ENCODE measurements at places on chromosomes 5 and 9.

DNA sequence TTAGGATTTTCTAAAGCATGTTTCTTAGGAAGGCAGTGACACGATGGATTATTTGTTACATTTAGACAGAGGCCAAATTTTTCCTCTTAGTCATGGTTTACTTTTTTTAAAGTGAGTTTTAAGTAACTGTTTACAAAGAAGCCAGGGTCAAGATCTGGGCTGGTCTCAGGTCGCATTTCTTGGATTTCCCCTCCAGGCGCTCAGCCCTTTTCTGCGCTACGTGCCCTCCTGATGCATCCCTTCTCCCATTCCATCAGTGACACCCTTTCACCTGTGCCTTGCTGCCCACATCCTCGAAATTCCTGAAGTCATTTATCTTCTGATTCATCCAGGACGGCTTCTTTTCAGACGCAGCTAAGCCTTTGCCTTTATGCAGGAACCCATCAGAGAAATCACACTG, 330.3 kb downstream of the IRX1 start:
- DNase-seq: no peak

GRCh38 chr5:151660616-151661495, 25.9 kb downstream of the SPARC start:
- DNase-seq: no peak

- DNase-seq: peak; percentile 19
Measured at GRCh38 chr5:99037668-99038067, 108.9 kb upstream of the CHD1 start.

GRCh38 chr9:113511856-113512761, 48.6 kb downstream of the RGS3 start:
- peak; percentile 84 for DNase-seq

- DNase-seq: no peak
Measured at GRCh38 chr9:137828527-137829259, 48.9 kb upstream of the CACNA1B start.

- DNase-seq: no peak
Measured at GRCh38 chr5:64654561-64654938, 35.8 kb upstream of the SHISAL2B start.

DNA sequence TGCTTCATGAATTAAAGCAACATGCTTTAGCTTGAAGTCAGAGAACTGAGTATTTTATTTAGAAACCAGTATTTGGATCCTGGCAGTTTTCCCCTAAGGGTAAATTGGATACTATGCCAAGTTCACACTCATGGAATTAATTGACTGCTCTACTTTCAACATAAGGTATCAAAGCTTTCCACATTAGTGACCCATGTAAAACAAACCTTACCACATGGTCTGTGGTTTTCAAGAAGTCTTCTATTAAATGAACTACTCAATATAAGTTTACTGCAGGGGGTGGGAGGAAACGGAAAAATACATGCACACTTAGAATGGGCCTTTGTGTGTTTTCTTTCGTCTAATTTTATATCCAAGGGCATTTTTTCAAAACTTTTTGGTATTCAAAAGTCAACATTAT, 232.0 kb upstream of the FBXL7 start:
- DNase-seq: no peak

- no peak for DNase-seq
Measured at GRCh38 chr5:142248853-142249462, 75.9 kb downstream of the SPRY4 start.

DNA sequence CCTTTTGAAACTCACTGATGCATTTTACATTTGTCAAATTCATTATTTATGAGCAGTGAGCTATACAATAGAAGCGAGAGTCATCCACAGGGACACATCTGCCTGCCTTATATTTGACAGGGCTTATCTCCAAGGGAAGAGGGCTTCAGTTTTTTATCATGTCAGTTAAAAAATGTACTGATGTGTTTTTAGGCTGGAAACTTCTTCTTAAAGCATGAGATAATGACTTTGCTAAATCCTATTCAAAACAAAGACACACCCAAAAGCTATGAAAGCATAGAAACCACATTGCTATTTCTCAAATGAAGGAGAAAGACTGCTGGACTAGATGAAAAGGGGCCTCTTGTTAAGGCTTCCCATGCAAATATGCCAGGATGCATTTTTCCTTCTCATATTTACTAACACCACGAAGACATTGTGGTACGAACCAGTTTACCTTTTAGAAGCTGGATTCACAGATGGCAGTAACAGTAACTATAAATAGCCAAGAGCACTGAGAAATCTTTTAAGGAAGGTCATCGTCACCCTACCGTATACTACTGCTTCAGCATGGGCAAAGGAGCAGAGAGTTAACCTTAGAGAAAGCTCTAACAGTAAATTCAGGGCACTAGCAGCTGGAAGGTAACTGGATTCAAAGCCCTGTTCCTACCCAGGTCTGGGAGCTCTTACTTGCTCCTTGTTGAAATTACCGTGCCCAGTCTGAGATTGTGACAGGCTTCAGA, 86.3 kb upstream of the IFNK start:
- DNase-seq: no peak

DNA sequence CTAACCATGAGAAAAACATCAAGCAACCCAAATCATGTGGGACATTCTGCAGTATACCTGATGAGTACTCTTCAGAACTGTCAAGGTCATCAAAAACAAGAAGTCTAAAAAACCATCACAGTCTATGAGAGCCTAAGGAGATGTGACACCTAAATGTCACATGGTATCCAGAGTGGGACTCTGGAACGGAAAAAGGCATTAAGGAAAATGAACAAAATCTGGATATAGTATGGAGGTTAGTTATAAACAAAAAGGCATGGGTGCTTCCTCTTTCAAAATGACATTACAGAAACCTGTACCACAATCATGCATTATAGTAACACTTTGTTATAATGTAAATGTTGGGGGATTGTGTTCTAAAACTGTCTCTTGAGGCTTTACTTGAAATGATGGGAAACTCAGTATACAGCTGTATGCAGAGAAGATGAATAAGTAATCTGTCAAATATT, 47.4 kb downstream of the PRKACG start:
- DNase-seq: no peak

- no peak for DNase-seq
Measured at GRCh38 chr5:1182633-1183423, 18.6 kb upstream of the SLC6A19 start.

GRCh38 chr9:105405514-105406131, 42.2 kb upstream of the FSD1L start:
- DNase-seq: peak; percentile 12

DNA sequence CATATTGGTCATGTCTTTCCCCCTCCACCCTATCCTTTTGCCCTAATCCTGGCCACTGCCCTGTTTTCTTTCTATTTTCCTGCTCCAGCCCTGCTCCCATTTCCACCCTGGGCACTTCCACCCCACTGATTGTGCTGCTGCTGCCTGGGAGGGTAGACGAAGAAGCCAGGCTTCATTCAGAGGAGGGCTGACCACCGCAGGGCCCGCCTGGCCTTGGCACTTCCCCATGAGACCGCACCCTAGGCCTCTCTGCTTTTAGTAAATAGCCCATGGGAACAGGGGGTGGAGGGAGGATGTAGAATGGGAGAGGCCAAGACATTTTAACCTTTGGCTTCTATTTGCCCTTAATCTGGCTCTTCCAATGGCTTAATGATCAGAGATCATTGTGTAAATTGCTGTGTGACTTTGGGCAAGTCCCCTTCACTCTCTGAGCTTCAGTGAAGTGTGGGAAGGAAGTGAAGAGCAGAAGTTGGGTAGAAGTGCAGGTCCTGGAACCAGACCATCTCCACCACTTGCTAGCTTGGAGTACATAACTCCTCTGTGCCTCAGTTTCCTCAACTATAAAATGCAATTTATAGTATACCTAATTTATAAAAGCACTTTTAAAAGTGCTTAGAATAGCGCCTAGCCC, 13.6 kb upstream of the GPX3 start:
- DNase-seq: no peak

GRCh38 chr5:88727705-88728313, 155.2 kb downstream of the MEF2C start:
- DNase-seq: no peak

Measured in stimulated activated CD8-positive, alpha-beta memory T cell treated with anti-CD3 and anti-CD28 coated beads, Interleukin-7, amount 100 ng/mL, for 4 hours (primary cell).